ENCODE measurements at places on chromosomes 5 and 9.

GRCh38 chr5:109335114-109335513 lies 74.7 kb downstream of the PJA2 start:
- no peak for DNase-seq

- no peak for DNase-seq
Observed at GRCh38 chr9:34218446-34218845, 39.6 kb downstream of the UBAP1 start.

DNA sequence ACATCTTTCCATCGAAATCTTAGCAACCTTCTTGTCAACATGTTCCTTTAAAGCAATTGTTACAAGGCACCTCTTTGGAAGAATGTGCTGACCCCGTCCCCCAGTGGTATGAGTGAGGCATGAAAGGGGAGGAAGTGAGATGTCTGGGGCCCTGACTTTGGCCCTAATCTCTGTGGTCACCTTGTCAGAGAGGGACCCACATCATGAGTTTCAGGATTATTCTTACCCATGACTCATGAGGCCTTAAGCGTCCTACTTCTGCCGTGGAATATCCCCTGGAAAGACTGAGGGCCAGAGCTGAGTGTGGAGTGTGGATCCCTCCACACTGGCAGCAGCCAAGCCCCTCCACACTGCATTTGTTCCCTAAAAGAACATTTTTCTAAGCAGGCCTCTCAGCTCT lies 81.2 kb downstream of the FSTL4 start:
- DNase-seq = no peak

GRCh38 chr9:116061546-116062205 lies 91.9 kb upstream of the PAPPA start:
- no peak for DNase-seq

DNA sequence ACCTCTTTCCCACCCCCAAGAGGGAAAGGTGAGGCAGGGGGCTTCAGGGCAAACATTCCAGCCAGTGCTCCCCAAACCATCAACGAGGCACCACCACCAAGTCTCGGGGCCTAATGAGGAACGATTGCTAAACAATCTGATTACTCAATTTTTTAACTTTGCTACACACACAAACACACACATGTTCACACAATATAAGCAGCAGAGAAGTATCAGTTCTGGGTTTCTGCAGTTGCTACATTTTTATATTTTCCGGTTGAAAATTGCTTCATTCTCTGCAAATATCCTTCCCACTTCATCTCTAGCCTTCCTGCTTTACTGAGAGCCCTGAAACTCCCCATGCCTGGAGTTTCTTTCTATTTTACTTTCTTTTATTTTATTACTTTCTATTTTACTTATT lies 60.2 kb downstream of the FEM1C start:
- no peak for DNase-seq

- DNase-seq = no peak
Observed at GRCh38 chr5:52544738-52545137, 243.0 kb upstream of the ITGA1 start.

DNA sequence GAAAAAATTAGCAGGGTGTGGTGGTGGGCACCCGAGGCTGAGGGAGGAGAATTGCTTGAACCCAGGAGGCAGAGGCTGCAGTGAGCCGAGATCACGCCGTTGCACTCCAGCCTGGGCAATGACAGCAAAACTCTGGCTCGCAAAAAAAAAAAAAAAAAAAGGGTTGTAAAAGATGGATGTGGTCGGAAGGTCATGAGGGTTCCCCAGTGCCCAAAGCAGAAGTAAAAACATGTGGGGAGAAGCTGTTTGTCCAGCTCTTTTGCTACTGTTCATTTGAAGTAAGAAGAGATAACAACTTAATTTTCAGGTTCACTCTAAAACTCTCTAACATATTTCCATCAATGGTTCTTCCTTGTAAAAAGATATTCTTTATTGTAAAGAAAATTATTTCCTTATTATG lies 57.1 kb upstream of the GOLPH3 start:
- DNase-seq = no peak

- no peak for DNase-seq
Observed at GRCh38 chr5:138743484-138743883, 9.7 kb upstream of the CTNNA1 start.

- no peak for DNase-seq
Observed at GRCh38 chr5:78633700-78634099, 14.9 kb downstream of the LHFPL2 start.

DNA sequence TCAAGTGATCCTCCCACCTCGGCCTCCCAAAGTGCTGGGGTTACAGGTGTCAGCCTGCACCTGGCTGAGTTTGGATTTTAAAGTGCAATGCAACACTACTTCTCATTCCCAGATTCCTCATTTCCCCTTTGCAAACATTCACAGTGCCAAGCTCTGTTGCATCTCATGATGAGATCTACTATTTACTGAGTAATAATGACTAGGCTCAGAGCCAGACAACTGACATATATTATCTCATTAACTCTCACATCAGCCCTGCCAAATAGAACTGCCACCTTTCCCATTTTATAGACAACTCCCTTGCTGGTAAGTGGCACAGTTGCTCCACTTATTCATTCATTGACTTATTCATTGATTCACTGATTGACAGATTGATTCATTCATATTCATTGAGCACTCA lies 7.0 kb downstream of the PDE6A start:
- no peak for DNase-seq

- DNase-seq = no peak
Observed at GRCh38 chr5:115641948-115642347, 16.1 kb upstream of the TMED7 start.

DNA sequence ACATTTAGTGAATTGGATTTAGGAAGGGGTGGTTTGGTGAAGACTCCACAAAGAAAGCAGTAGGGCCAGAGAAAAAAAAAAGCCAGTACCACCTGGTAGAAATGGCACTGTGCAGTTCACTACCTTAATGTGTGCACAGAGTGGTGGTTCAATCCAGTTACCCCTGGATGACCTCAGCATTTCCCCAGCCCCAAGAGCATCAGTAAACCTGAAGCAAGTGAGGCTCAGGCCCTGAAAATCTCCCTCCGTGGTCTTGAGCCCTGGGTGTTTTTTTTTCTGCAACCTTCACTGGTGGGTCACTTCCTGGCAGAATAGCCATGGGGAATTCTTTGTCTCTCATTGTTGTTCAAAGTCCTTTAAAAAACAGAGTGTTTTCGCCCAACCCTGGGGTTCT lies 202.9 kb downstream of the GADD45G start:
- DNase-seq = no peak

- no peak for DNase-seq
Observed at GRCh38 chr5:83538786-83539462, 67.4 kb downstream of the VCAN start.

- DNase-seq = no peak
Observed at GRCh38 chr9:133875131-133875530, 117.0 kb downstream of the VAV2 start.

DNA sequence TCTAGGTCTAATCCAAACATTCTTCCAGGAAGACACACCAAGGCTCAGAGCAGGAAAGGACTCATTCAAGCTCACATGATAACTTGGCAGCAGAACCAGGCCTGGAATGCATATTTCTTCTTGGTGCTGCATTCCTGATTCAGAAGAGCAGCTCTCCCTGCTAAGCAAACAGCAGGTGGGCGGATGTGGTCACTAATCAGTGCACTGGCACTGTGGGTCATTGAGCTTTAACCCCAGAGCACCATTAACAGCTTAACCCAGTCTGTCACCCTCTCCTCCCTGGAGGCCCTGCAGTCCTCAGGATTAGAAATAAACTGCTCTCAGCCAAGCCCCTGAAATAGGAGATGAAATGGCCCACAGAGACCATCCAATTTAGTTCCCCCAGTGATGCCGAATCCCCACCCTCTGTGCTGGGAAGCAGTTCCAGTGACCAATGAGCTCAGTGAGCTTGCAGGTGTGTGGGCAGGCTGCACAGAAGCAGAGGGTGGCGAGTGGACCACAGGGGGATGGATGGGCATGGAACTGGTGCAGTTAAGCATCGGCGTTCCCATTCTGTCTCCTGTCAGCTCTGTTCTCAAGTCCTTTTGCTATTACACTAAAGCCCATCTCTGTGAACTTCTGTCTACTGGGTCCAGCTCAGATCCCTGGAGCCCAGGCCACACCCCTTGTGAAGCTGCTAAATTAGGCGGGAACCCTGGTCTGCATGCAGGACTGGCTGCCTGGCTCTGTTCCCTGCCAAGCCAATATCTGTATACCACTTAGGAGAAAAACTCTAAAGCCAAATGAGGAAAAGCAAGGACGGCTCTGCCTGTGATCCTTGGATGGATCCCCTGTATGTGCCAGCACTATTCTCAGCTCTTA lies 16.6 kb upstream of the MEGF9 start:
- no peak for DNase-seq

DNA sequence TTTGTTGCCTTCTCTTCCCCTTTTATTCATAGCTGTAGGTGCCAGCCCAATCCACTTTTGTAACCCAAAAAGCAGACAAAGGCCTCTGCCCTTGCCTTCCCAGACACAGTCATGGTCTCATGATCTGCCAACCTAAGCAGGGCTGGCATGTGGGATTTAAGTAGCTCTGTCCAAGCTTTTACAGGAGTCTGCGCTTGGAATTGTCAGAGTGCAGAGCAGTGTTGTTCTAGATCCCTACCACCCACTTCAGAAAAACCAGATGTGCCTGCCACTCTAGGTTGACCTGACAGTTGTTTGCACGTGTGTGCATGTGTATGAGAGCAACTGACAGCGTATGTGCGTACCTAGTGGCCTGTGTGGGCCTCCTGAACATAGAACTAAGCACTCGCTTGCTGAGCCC lies 87.8 kb upstream of the SPRY4 start:
- DNase-seq = no peak

DNA sequence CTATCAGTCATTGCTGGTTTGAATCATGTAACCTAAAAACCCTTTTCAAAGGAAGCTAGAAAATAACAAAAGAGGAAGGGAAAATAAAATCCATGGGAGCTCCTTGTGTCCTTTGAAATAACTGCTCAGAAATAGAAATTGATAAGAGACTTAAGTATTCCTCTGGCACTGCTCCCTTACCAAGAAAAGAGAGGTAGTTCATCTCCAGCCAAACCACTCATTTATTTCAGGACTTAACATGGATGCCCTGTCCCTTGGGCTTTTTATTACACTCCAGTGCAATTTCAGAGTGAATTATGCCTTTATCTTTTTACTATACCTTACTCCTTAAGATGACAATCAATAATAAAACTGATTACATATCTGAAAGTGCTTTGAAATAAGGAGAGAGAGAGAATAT lies 61.0 kb downstream of the MUSK start:
- DNase-seq = no peak

DNA sequence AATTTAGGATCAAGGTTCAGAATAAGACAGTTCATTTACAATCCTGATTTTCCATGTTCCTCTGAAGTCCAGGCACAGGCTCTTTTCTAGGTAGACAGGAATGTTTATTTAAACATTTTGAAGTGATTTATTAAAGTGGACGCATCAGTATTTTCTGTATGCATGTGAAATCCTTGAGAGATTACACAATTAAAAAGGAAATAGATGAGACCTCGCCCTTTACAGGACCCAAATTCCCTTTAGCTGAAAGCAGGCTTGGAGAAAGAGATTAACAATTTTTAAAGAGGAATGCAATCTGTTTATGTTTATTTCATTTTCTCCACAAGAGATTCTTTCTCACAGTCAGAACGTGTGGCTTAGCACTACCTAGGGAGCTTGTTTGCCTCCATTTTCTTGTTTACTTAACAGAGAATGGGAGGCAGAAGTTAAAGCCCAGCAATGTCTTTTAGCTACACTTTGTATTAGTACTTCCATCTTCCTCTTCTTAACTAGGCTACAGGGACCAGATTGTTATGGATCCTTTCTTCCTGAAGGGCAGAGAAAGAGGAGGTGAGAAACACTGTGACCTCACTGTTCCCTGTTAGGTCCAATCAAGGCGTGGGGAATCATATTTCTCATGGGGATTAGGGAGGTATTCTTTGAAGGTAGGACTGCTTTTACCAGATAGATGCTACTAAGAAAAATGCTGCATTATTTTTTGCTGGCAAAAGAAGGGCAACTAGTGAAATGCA lies 416.0 kb downstream of the SH3GL2 start:
- no peak for DNase-seq

DNA sequence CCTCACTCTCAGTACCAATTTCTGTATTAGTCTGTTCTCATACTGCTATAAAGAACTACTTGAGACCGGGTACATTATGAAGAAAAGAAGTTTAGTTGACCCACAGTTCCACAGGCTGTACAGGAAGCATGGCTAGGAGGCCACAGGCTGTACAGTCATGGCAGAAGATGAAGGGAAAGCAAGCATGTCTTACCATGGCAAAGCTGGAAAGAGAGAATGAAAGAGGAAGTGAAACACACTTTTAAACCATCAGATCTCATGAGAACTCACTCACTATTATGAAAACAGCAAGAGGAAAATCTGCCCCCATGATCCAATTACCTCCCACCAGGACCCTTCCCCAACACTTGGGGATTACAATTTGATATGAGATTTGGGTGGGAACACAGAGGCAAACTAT lies 698.8 kb downstream of the CDH9 start:
- DNase-seq = no peak

DNA sequence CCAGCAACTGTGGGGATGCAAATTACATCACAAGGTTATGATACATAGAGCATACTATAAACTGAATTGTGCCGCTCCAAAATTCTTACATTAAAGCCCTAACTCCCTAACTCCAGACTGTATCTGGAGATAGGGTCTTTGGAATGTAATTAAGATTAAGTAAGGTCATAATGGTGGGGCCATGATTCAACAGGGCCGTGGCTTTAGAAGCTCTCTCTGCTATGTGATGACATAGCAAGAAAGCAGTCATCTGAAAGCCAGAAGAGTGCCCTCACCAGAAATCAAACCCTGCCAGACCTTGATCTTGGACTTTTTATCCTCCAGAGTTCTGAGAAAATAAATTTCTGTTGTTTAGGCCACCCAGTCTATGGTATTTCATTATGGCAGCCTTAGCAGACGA lies 123.9 kb downstream of the FBXL17 start:
- DNase-seq = no peak

DNA sequence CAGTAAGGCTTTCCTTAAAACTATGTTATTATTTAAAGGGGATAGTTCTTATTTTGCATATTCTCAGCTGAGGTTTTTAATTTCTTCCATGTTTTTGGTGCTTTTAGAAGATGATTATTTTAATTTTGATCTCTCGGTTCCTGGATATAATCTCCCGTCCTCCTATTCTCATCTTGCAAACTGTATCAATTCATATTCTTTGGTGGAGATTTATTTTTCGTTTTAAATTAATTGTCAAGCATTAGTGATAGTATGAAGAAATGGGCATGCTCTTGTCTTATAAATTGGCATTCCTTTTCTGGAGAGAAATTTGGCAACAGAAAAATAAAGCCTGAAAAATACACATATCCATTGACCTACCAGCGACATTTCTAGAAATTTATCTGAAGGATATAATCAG lies 15.5 kb upstream of the GNAQ start:
- DNase-seq = no peak

Data from stimulated activated CD8-positive, alpha-beta memory T cell treated with anti-CD3 and anti-CD28 coated beads, Interleukin-15, amount 100 ng/mL, for 4 hours (primary cell).